Muscle of leg (tissue), 16 donors: ENCODE measurements at places on chromosomes 16 and 17. TPM values are rescaled to one million over a fixed set of nuclear protein-coding genes. Genes with fewer than 3 reads are reported as not detected.
A peak's percentile ranks its signal among the peaks of the same experiment; 100 is the strongest.

Gene WFDC1
- total RNA-seq, result 2.6 TPM

Gene PPY
- 0.18 TPM for total RNA-seq

DNA sequence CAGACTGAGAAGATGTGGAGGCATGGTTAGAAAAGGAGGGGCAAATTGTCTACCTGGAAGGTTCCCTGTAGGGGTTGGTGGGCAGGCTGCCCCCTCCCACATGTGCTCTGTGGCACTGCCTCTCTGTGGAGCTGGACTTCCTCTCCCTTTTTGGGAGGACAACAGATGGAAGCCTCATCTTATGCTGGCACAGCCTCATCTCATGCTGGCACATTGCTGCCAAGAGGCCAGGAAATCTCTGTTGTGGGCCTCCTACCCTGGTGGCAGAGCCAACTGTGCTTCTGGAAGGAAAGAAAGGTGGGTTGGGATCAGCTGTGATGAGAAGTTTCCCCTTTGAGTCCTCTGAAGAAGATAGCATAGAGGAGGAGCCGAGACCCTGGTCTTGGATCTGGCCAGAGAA, 19.7 kb upstream of the BRD7 start:
- no peak for DNase-seq

DNA sequence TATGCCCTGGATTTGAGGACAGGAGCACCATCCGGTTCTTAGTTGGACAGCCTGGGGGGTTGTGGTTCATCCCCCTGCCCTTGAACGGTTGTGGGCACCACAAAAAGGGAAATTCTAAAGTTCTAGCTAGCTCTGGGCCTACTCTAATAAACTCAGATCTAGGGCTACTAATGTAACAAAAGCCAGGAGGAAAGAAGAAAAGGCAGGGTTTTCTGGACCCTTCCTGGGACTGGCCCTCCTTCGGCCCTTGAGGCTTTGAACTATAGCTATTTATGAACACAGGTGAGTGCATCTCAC, 15.1 kb downstream of the ETV4 start:
- no peak for DNase-seq

- no peak for DNase-seq
Observed at GRCh38 chr16:64762211-64762610, 359.7 kb downstream of the CDH11 start.

- peak; percentile 89 for DNase-seq
Observed at GRCh38 chr16:65524997-65525396, 403.1 kb upstream of the CDH11 start.

DNA sequence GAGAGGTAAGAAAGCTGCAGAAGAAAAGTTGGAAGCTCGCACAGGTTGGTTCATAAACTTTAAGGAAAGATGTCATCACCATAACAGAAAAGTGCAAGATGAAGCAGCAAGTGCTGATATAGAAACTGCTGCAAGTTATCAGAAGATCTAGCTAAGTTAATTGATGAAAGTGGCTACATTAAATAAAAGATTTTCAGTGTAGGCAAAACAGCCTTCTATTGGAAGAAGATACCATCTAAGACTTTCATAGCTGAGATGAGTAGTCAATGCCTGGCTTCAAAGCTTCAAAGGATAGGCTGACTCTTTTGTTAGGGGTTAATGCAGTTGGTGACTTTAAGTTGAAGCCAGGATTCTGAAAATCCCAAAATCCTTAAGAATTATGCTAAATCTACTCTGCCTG, 24.0 kb downstream of the CYLD start:
- DNase-seq, result no peak

DNA sequence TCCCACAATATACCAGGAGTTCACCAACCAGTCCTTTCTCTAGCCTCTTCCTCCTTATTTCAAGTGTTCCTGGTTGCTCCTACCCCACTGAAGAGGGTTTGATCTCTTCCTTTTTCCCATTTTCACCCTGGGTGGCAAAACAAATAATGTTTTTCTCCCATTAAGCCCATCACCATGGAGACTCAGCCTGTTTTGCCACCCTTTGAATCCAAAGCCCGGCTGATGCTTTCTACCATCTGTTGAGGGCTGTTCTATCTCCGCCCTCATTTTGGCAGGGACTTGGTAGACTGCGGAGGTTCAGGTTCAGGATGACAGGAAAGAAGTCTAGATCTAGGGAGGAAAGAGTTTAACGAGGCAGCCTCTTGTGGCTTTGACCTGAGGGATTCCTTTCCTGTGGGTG, 2.6 kb downstream of the DNAH2 start:
- DNase-seq, result no peak
